ENCODE measurements at places on chromosomes 1 and 21.

DNA sequence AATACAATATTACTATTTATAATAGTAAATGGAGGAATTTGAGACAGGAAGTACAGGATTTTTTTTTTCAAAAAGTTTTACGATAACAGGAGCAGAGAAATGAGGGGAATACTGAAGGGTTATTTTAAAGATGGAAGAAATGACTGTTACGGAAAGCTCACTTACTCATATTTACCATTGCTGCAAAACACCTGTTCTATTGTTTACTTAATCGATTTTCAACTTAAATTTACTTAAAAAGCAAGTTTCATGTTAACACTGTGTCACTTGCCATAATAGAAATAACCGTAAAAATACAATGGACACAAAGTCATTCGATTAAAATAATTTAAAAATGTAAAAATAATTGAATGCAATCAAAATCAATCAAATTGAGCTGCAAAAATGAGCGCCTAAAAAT lies 3.4 kb upstream of the EXO1 start:
- DNase-seq = no peak

DNA sequence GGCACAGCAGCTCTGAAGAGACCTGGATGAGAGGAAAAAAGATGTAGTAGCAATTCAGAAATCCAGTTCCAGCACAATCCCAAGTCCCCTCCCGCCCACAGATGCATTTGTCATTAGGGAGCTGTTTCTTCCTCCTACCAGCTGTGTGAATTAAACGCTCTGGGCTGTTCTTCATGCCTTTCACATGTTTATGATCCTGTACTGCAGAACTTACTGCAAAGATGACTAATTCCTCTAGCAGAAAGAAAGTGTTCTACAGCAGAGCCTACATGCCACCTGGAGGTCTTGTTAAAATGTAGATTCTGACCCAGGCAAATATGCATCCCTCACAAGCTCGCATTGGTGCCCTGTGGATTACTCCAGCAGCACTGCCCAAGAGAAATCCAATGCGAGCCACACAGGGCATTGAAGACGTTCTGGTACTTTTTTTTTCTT lies 6.5 kb downstream of the ENO1 start:
- no peak for DNase-seq

- DNase-seq = no peak
Observed at GRCh38 chr1:226185141-226186036, 1.2 kb downstream of the ACBD3 start.

DNA sequence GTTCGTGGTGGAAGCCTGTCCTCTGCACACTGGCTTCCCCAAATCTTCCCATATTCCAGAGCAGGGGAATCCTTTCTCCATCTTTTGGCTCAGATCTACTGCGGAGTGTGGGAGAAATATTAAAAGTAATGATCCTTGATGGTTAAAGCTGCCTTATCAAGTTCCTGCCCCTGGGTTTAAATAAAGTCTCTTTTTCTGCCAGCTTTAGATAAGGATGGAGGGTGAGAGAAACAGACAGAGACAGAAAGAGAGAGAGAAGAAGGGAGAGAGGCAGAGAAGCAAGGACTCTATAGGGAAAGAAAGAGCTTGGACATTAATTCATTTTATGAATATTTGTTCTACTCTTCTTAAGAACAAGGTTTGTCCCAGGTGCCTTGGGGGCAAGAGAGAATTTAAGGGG lies 98.0 kb downstream of the KCNJ15 start:
- no peak for DNase-seq

DNA sequence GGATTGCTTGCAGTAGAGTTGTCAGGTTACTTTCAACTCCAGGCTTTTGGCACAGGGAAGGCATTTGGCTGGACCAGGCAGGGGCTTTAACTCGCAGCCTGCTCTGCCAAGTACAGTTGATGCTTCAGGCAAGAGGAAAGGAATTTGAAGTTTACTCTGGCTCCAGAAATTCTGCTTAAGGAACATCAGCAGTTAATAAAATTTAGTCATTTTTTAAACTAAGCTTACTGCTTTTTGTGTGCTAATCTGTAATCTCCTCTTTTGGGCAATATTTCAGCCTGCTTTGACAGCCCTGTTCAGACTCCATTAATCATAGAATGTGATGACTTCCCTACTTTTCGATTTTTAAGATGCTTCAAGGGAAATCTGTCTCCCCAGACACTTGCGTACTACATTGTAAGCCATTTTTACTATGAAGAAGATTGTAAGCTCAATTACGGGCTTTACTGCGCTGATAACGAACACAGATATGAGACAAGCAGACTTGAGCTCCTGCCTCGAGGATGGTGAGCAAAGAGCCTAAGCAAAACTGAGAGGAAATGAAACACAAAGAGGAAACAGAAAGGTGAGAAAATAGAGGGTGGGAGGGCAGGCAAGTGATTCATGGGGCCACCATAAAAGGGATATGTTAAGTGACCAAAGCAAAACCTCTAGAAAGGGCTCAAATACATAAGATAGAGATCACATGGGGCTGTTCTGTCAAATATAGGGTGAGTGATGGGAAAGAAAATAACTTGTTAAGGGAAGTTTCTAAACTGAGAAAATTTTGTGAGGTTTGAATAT lies 76.6 kb upstream of the VAV3 start:
- DNase-seq = no peak

DNA sequence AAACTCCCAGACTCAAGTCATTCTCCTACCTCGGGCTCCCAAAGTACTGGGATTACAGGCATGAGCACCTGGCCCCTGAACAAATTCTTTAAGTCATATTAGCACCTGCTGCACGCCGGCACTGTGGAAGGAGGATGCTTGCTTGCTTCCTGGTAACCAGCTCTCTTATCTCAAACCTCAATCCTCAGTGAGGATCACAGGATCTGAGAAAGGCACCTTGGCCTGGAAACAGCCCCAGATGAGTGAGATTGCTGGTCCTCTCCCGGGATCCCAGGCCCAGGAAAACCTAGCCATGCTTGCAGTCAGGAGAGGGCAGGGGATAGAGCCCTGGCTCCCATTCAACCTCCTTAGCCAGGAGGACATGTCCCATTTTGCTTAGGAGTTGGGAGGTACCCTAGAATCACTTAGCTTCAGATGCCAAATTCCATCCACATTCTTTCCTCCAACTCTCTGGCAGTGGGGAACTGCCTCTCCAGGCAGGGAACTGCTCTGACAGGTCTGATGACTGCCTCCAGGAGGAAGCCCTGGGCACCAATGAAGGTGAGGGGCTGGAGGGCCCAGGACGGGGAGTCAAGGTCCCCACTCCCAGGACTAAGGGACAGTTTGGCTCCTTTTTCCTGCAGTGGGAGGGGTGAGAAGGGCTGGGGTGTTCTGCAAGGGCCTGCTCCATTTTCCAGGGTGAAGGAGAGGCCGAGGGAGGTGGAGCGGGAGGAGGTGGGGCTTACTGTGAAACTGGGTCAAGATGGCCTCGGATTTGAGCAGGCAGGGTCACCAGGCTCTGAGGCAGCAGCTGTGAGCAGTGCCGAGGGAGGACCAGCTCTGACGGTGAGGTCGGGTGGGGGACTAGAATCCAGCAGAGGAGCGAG lies 9.5 kb downstream of the GPR37L1 start:
- no peak for DNase-seq

DNA sequence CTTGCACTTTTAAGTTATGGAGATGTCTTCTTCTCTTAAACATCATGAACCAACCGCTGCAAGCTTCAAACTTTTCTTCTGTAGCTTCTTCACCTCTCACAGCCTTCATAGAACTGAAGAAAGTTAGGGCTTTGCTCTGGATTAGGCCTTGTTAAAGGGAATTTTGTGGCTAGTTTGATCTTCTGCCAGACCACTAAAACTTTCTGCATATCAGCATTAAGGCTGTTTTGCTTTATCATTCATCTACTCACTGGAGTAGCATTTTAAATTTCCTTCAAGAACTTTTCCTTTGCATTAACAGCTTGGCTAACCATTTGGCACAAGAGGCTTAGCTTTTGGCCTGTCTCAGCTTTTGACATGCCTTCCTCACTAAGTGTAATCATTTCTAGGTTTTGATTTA lies 43.0 kb upstream of the RGL1 start:
- no peak for DNase-seq

DNA sequence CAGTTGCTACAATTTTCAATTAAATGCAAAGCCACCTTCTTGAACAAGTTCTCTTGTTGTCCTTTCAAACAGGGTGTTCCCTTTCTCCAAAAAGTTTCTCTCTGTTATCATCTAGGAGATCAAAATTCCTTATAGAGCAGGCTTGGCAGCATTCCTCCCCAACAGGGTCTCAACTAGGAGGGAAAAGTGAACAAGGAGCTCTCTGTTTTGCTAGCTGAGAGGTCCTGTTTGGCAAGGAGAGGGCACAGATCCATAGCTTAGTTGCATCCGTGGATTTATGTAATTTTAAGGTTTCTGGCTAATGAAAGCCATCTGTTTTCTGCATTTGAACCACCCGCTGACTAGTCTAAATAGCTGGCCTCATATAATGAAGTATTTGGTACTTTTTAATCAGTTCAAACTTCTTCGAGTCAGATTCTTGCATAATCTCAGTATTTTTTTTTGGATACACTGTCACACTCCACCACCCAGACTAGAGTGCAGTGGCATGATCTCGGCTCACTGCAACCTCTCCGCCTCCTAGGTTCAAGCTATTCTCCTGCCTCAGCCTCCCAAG lies 54.0 kb downstream of the APP start:
- peak; percentile 53 for DNase-seq

DNA sequence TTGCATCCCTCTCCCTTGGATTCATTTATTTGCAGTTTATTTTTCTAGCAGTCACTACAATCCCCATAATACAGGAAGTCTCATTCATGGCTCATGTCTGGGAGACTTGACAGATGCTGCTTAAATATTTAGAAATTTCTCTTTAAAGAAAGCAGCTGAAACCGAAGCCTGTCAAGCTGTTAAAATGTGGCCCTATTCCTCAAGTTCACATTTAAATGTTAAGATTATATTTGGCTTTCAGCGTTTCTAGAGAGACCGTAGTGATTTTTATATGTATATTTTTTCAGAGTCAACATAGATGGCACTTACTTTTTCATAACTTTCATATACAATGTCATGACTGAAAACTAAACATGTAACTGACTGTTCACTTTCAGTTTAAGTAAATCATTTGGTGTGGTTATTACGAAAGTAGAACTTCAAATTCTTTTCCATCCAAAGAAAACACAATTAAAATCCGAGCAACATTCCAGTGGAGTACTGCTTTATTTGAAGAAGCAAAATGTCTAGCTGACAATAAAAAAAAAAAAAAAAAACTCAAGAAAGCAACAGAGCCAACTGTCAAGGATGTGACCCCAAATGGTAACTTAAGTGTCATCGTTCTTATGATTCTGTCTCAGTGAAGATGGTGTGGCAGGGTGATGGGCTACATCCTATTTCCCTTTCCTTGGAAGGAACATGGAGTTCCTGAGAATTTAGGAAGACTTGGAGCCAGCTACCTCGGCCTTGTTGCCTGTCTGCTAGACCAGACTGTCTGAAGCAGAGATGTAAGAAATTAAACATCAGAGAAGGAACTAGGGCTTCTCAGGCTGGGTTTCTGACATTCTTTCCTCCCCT lies 37.8 kb downstream of the MIS18A start:
- DNase-seq = peak; percentile 42

DNA sequence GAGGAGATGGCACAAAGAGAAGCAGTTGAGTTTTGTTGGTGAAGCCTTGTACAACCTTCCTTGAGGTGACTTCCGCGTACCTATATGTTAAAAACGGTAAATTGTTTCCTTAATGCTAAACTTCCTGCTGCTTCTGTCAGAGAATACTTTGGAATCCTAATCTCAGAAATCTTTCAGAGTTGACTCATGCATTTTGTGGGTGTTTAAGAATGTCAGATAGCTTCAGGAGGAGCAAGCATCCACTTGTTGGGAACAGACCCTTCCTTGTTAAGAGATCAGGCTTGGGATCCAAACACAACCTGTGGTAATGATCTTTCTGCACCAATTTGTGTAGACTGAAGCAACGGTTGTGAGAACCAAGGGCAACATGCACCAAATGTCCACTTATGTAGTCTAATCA lies 29.5 kb downstream of the AK4 start:
- DNase-seq = no peak

GRCh38 chr1:8831340-8831739 lies 13.9 kb upstream of the RERE start:
- DNase-seq = peak; percentile 18

- peak; percentile 98 for DNase-seq
Observed at GRCh38 chr1:94325377-94326302, 88.3 kb upstream of the ARHGAP29 start.

GRCh38 chr1:210239349-210240111 lies 6.9 kb downstream of the SERTAD4 start:
- DNase-seq = peak; percentile 65

DNA sequence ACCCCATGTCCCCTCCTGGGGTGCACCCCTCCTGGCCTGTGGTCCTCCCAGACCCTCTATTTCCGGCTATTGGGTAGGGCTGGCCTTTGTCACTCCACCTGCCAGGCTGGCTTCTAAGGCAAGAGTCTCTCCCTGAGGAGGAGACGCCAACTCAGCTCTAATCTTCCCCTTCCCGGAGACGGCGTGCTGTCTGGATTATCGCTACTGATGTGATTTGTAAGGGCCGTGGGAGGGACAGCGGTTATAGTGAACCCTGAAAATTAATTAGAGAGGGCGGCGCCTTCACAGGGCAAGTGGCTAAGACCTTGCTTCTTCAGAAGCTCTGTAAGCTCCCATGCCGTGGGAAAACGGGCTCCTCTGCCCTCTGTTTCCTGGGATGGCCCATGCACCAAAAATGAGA lies 207.0 kb upstream of the VAMP3 start:
- DNase-seq = no peak

- DNase-seq = no peak
Observed at GRCh38 chr1:204624631-204625216, 60.8 kb downstream of the LRRN2 start.

GRCh38 chr1:83834621-83835264 lies 164.2 kb downstream of the TTLL7 start:
- DNase-seq = no peak

GRCh38 chr1:93537396-93537795 lies 89.5 kb downstream of the FNBP1L start:
- no peak for DNase-seq

DNA sequence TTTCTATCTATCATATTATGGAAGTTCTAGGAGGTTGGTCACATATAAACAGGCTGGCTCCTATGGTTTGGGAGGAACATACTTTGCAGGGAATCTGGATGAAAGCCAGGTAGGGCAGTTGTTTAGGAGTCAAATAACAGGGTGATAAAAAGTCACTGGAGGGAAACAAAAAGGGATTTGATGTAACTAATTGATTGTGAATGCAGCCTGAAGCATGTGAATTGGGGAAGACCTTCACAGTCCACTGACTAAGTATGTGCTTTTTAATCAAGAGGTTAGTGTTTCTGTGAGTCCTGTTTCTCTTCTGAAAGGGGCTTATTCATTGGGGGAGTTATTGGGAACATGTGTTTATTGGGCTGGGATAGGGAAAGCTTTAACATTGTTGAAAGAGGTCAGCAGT lies 41.3 kb downstream of the HMCN1 start:
- no peak for DNase-seq

All from SJSA1 (cell line).